GM06990 (cell line): ENCODE measurements at places on chromosomes 7 and 10.

GRCh38 chr10:102605712-102606111, 38.6 kb upstream of the TRIM8 start:
- DNase-seq: no peak

GRCh38 chr10:35506741-35507140, 98.4 kb upstream of the GJD4 start:
- no peak for DNase-seq

- no peak for DNase-seq
Observed at GRCh38 chr7:3636131-3636860, 335.2 kb downstream of the SDK1 start.

DNA sequence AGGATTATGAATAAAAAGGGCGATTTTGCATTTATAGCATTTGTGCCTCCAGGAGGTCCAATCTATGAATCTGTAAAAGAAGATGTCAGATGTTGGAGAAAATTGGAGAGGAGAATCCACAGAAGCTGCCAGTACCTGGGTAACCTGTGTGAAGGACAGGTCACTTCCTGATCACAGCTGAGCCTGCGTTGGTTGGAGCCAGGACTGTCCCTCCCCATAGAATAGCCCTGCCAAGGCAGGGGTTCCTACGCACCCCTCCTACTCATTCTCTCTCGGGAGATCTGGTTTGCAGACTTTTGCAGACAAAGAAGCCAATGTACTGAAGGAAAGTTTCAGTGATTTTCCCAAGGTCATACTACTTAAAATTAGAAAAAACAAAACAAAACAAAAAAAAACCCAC, 10.3 kb upstream of the C10orf120 start:
- no peak for DNase-seq

GRCh38 chr7:98603399-98603788, 13.7 kb upstream of the NPTX2 start:
- no peak for DNase-seq

- no peak for DNase-seq
Observed at GRCh38 chr10:12741360-12741804, 260.1 kb downstream of the CCDC3 start.

GRCh38 chr7:137172105-137172590, 171.4 kb downstream of the PTN start:
- no peak for DNase-seq

DNA sequence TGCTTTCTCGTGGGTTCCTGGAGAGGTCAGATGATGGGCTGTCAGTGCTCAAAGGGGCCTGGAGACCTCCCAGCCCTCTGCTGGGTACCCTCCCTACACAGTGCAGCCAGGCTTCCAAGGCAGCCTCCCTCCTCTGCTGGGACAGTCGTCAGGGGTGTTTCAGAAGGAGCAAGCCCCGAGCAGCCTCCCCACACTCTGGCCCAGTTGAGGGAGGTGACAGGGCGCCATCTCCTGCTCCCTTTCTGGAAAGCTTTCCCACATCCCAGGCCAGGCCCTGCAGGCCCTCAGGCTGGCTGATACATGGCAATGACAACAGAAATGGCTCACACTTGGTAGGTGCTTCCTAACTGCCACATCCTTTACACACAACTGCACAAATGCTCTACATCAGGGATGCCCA, 32.1 kb downstream of the KCNMA1 start:
- DNase-seq: no peak

GRCh38 chr10:112332509-112333228, 41.2 kb upstream of the ACSL5 start:
- DNase-seq: no peak

- no peak for DNase-seq
Observed at GRCh38 chr7:17456541-17456940, 158.1 kb downstream of the AHR start.

GRCh38 chr7:11540271-11540761, 291.7 kb downstream of the THSD7A start:
- DNase-seq: no peak

- DNase-seq: no peak
Observed at GRCh38 chr10:33204031-33204430, 130.4 kb downstream of the NRP1 start.
